ENCODE measurements at places on chromosomes 1 and 21.

GRCh38 chr1:13549521-13549920 is 34.1 kb upstream of the PDPN start:
- peak; percentile 73 for DNase-seq

- no peak for DNase-seq
These were observed 224.9 kb downstream of the PTPRU start for GRCh38 chr1:29461115-29461739.

DNA sequence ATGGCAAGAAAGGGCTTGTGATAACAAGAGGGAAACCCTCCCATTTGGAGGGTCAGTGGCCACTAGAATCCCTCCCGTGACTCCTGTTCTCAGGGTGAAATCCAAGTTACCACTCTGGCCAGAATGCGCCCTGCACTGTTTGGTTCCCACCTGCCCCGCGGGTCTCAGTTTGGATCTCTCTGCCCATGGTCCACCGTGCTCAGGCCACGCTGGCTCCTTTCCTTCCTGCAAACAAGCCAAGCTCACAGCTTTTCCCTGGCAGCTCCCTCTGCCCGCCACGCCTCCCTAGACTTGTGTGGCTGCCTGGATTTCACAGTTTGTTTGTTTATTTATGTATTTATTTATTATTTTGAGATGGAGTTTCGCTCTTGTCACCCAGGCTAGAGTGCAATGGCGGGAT is 179.5 kb upstream of the VAMP3 start:
- no peak for DNase-seq

DNA sequence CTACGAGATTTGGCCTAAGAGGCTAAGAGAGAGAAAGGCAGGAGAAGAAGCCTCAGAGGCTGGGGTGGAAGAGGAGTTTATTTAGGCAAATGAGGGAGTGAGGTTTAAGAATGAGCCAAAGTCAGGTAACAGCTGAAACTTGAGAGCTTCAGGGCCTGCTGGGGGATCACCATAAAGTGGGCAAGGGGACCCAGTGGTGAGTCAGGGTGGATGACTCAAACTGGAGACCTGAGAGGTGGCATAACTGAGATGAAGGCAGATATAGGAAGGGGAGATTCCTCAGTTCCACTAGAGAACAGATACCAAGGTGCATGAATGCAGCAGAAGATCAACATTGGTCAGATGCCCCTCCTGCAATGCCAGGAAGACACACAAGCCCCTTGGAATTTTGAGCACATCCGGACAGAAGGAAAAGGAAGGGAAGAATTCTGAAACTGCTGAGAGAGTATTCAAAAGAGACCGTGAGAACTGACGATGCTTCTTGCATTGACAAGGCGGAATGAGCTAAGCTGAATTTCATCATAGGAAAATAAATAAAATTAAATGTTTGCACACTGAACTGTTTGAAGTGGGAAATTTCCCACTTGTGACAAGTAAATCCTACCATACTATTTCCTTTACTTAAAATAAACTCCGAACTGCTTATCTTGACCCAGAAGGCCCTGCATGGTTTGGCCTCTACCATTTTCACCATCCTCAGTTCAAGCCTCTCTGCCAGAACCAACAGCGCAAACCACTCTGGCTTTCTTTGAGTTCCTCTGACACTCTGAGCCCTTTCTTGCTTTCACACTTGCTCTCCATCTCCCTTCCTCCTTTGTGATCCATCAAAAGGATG is 94.1 kb downstream of the NMNAT2 start:
- no peak for DNase-seq

- no peak for DNase-seq
These were observed 306.0 kb downstream of the NPHP4 start for GRCh38 chr1:5686195-5686594.

- no peak for DNase-seq
These were observed 543.3 kb downstream of the MATN1 start for GRCh38 chr1:30179942-30180543.

- no peak for DNase-seq
These were observed 24.7 kb upstream of the CNN3 start for GRCh38 chr1:94951509-94952208.

DNA sequence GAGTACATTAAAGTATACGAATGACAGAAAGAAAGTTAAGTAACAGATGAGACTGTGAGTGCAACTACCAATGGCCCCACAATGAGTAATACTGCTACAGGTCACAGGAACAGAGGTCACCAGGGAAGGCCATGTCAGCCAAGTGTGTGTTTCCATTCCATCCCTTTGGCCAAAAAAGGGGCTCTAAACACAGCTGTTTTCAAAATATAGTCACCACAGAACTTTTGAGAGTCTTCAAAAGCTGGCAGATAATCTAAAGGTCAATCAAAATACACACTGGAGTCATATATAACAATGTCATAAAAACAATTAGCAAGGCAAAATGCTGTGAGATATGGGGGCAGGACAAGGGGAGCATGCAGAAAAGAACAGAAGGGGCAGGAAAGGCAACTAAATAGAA is 10.2 kb downstream of the USP24 start:
- DNase-seq, result no peak

- no peak for DNase-seq
These were observed 2.7 kb downstream of the GRHL3 start for GRCh38 chr1:24321697-24322469.

DNA sequence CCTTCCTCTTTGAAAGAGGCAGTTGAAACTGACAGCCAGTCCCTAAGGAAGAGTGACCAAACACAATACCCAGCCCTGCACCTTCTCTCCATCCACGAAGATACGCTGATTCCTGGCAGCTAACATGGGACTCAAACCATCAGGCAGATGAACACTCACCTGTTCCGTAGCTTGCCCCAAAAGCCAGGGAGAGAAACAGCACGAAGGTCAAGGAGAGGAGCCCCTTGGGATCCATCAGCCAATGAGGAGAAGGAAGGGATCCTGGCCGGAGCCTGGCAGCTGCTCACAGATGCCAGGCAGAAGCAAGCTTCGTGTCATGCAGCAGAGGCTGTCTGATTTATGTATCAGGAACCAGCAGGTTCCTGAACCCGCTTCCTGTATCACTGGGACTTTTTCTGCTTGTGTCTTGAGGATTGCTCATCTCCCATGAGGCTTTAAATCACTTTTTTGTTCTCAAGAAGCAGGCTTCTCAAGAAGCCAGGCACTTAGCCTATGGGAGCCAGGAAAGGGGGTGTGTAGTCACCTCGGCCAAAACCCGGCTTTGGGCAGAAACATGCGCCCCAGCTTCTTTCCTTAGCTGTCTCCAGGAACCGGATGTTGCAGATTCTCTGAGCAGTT is at the start of gene SLAMF1:
Gene SLAMF1 (minus strand): TSS at position 334 of the 618 bp plus-strand sequence. CDS start 99 bp downstream, at position 235.
- no peak for DNase-seq

GRCh38 chr1:18922848-18923755 is 20.7 kb upstream of the ALDH4A1 start:
- DNase-seq, result no peak

DNA sequence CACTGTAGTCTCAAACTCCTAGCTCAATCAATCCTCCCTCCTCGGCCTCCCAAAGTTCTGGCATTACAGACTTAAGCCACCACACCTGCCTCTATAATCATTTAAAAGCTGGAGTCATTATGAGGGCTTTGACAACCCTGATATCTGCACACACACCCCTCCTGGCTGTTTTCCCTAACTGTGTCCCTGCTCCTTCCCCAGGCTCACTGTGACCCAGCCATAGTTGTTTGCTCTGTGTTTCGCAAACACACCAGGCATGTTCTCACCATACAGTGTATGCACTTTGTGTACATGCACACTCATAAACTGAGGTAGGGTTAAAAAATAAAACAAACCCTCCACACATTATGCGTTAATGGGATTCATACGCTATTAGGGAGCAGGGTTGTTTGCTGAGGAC is 21.8 kb upstream of the IL20 start:
- no peak for DNase-seq

- no peak for DNase-seq
These were observed 49.6 kb downstream of the SLC37A1 start for GRCh38 chr21:42563261-42563660.

DNA sequence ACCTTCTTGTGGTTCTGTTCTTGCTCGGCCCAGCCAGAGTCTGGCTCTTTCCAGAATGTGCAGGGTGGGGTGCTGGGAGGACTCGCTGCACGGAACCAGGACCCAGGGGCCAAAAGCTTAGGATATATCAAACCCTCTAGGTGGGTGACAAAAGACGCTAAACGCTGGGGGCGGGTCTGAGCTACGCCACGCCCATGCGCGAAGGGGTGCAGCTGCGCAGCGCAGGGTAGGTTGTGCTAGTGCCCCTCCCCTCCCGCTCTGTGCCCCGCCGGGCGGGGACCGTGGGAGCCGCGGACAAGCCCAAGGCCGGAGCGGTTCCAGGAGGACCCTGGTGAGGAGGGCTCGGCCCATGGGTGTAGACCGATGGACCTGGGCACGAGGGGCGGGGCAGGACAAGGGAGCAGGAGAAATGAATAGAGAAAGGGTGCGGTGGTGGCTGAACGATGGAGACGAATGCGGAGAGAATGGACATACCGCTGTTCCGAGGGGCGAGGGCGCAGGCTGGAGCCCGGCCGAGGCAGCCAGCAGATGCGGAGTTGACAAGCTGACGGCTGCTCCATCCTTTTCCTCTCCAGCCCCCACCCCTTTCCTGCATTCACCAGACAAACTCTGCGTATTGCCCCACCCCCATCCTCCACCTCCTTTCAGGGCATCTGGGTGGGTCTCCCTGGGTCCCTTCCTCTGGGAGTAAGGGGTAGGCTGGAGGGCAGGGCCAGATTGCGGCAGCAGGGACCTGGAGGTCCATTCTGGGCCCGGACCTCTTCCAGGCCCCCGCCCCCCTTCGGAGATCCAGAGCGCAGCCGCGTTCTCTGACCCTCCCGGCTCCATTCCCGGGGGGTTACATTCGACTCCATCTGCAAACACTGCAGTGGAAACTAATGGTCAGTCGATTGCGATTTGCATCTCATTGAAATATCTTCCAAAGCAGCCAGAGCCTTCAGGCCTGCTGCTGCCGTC is at the start of gene RUSC1:
Gene RUSC1 (plus strand): TSS at position 234 of the 957 bp plus-strand sequence. CDS start 880 bp downstream, outside the sequence.
- DNase-seq, result peak; percentile 98

DNA sequence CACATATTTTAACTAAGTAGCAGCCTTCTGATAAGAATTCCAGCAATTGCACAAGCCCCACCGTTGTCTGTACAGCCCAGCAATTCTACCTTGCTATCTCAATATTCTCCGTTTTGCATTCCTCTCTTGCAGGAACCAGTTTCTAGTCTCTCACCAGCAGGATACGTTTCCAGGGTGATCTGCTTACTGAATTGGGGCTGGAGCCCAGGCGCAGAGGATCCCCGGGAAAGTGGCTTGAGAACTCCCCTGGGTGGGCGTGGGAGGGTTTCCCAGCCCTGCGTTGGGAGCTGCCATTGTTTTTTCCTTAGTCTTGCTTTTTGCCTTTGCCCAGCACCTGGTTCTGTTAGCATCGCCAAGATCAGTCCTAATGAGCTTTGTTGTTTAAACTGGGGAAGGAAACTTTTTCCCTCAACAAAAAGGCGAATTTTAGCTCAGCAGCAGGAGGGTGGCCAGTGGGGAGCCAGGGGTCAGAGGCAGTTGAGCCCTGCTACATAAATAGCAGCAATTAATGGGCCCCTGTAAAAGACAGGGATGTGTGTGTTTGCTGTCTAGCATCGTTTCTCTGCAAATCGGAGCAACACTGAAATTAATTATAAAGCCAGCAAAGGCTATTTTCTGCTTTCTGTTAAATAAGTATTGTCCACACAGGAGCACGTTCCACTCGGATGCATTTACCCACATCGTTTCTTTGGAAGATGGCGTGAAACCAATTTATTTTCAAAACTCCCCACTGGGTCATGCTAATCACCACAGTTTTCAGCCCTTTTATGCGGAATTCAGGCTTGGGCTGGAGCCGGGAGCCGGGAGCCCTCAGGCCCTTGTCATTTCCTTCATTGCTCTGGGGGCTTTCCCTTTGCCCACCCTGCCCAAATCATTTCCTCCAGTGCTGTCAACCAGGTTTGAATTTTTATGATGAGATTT is 36.6 kb downstream of the HUNK start:
- DNase-seq, result no peak

GRCh38 chr1:189790335-189790734 is 687.3 kb downstream of the BRINP3 start:
- no peak for DNase-seq

- no peak for DNase-seq
These were observed 194.6 kb downstream of the ST6GALNAC3 start for GRCh38 chr1:76269155-76269554.

- DNase-seq, result no peak
These were observed 18.6 kb downstream of the AZIN2 start for GRCh38 chr1:33099290-33100118.

DNA sequence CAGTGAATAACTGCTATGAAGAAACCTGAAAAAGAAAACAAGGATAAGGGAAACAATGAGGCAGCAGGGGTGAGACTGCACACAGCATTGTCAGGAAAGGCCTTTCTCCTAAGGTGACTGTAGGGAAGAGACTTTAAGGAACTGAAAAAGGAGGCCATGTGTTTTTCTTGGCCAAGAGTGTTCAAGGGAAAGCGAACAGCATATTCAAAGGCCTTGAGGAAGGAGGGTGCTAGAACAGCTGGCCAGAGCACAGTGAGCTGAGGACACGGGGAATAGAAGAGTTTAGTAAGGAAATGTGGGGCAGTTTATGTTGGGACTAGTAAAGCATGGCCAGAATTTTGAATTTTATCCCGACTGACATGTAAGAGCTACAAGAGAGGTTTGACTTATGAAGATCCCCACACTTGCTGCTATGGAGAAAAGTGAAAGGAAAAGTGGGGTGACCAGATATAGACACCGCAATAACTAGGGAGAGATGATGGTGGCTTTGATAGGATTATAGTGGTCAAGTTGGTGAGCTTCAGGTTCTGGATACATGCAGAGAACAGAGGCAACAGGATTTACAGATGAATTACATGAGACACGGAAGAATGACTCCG is 1.4 kb downstream of the RWDD2B start:
- DNase-seq, result no peak

DNA sequence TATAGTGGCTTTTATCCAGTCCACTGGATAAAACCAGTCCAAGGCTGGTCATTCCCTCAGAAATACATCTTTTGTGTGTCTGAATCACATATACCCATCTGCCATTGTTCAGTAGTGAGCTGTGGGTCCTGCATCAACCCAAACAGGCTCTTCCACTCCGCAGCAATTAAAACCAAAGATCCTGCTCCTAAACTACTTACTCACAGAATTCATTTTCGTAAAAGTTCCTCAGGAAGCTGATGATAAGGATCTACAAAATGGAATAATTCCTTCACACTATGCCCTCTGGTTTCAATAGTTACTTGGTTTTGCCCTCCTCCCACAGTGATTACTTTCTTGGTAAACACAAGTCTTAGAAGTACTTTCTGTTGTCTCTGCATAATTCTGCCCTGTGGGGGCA is 5.1 kb upstream of the MFSD2A start:
- no peak for DNase-seq

All from posterior cingulate gyrus (tissue), 11 donors.